ENCODE measurements at places on chromosomes 4 and X.

DNA sequence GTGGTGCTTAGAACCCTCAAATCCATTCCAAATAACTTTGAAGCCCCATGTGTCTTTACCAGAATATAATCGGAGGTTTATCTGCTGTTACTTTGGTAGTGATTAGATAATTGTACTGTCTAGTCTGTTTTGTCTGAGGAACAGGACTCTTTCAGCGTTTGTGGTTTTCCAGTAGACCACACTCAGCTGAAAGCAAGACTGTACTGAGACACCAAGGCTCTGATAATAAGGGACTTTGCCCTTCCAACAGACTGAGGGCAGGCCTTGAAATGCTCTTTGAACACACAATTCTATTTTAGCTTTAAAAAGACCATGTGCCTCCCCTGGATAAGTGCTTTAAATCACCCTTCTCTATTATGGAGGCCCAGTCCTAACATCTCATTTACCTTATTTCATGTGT is 76.1 kb downstream of the KLHL8 start:
- no peak for DNase-seq

DNA sequence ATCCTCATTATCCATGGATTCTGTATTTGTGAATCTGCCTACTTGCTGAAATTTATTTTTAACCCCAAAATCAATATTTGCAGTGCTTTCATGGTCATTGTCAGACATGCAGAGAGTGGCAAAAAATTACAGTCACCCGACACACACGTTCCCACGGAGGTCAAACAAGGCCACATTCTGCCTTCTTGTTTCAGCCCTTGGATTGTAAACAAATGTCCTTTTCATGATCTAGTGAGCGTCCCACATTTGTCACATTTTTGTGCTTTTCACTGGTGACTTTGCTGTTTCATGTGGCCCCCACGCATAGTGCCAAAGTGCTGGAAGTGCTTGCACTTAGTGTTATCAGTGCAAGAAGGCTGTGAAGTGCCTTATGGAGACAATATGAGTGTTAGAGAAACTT is 45.0 kb downstream of the SOD3 start:
- DNase-seq = no peak

DNA sequence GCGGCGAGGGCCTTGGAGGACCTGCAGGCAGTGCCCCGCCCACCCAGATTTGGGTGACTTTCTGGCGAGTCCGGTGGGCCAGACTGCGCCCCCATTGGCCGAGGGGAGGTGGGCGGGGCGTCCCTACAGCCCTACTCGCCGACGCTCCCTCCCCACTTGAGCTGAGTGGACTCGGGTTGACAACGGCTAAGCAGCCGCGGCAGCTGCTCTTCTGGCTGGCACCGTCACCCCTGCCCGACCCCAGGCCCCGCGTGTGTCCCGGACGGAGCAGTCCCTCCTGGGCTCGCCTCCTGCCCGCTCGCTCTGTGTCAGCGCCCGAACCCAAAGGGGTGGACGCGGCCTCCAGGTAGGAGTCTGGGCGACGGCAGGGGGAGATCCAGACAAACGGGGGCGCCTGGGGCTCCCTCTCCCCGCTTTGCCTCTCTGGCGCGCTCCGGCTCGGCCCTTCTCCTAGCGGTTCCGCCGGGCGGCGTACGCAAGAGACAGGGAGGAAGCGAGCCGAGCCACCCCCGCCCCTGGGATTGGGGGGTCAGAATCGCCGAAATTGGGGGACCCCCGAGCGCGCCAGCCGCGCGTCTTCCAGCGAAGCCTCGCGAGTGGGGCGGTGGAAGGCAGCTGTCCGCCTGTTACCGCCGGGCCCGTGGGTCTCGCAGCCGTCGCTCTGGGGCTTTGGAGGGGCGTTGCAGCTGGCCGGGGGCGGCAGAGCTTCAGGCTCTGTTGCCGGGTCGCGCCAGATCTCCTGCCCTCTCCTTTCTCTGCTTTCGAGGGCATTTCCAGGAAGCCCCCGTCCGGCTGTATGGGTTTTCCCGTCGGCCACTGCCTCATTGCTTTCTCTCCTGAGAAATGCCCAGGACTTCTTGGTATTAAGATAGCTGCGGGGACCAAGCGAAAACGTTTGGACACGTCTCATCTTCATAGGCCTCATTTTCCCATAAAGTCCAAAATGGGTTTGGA is 46.3 kb downstream of the STARD8 start:
- peak; percentile 39 for DNase-seq

- DNase-seq = no peak
Measured at GRCh38 chr4:143406523-143406922, 69.8 kb downstream of the GAB1 start.

GRCh38 chrX:132900633-132901293 is 57.7 kb downstream of the HS6ST2 start:
- DNase-seq = no peak

- DNase-seq = no peak
Measured at GRCh38 chr4:13024147-13025105, 459.7 kb downstream of the RAB28 start.

GRCh38 chr4:734075-734474 is 28.4 kb downstream of the PCGF3 start:
- no peak for DNase-seq

GRCh38 chr4:41405464-41406112 is 132.4 kb upstream of the LIMCH1 start:
- no peak for DNase-seq

DNA sequence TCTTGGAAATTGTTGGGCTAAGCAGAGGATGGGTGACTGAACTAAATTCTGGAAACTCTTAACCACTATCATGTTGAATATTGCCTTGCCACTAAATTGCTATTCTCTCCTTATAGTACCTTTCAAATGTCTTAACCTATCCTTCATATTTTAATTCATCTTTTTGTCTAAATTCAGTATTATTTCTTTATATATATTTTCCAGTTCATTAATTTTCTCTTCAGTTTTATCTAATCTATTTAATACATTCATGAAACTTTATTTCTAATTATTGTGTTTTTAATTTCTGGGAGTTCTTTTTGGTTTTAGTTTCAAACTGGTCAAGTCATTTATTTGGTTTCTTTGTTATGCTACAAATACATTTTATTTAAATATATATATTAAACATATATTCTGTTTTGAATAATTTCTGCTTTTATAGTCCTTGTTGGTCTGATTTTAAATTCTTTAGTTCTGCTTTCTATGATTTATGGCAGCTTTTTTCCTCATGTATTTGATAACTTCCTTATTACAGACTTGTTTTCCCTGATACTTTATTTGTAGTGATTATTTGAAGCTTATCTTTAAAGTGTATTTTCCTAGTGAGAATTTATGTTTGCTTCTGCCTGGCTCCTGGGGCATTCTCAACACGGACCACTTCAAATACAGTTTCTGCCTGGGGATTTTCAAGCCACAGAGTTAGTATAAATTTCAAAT is 8.5 kb upstream of the GUCY1A1 start:
- no peak for DNase-seq

GRCh38 chr4:182809417-182810102 is 107.6 kb downstream of the DCTD start:
- no peak for DNase-seq
